Activated naive CD4-positive, alpha-beta T cell treated with anti-CD3 and anti-CD28 coated beads, Interleukin-2, amount 10 ng/mL, durations not matched to agents 7 days and 5 days (primary cell): ENCODE measurements at places on chromosomes 4 and X.
A peak's percentile ranks its signal among the peaks of the same experiment; 100 is the strongest.

- no peak overlapping the region for H3K27ac ChIP-seq
- no peak overlapping the region for H3K4me3 ChIP-seq
- no peaks in the 10 kb centered on the region for H3K27me3 ChIP-seq
- no peak for DNase-seq
Measured at GRCh38 chrX:150007356-150007755, 69.1 kb upstream of the EOLA2 start.

DNA sequence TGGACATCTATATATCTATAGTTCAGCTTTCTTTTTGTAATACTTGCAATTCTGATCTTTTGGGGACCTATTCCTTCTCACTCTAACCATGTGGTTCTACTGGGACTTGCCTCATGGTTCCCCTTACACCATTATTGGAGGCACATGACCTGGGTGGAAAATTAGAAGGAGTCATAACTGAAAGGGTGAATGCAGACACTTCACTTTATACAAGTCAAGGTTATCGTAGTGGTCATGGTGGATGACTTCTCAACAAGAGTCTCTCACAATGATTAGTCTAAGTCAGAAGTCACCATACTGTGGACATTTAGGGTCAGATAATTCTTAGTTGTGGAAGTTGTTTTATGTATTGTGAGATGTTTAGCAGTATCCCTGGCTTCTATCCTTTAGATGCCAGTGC, 10.5 kb upstream of the EIF4E start:
- H3K27me3 ChIP-seq, result peaks cover 5% of the 10 kb centered on the region
- no peaks in the 10 kb centered on the region for H3K36me3 ChIP-seq
- DNase-seq, result no peak
- H3K27ac ChIP-seq, result no peak overlapping the region
- H3K4me3 ChIP-seq, result no peak overlapping the region

- DNase-seq, result no peak
- H3K27ac ChIP-seq, result no peak overlapping the region
- no peaks in the 10 kb centered on the region for H3K4me1 ChIP-seq
- no peaks in the 10 kb centered on the region for H3K27me3 ChIP-seq
- H3K36me3 ChIP-seq, result no peaks in the 10 kb centered on the region
Measured at GRCh38 chr4:176856421-176856820, 63.7 kb upstream of the VEGFC start.

DNA sequence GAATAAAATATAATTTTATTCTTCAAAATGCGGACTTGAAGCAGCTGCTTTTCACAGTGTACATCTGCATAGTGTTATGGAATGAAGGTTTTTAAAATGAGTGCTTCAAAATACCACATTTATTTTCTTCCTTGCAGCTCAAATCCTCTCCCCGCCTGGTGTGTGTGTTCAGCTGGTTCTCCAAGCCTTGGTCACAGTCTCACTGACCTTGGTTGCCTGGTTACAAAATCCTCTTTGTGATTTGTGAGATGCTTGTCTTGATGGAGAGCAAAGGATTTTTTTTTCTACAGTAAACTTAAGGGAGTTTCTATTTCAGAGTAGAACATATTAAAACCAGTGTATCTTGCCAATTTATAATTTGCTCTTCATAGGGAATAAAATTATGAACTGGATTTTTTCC, 139.2 kb downstream of the PCDH18 start:
- no peak overlapping the region for H3K27ac ChIP-seq
- H3K36me3 ChIP-seq, result no peaks in the 10 kb centered on the region
- no peak overlapping the region for H3K4me3 ChIP-seq
- H3K27me3 ChIP-seq, result no peaks in the 10 kb centered on the region
- DNase-seq, result no peak

GRCh38 chr4:169179609-169180521, 90.9 kb downstream of the SH3RF1 start:
- DNase-seq, result no peak
- H3K4me1 ChIP-seq, result no peaks in the 10 kb centered on the region
- H3K36me3 ChIP-seq, result no peaks in the 10 kb centered on the region
- H3K27me3 ChIP-seq, result no peaks in the 10 kb centered on the region
- H3K4me3 ChIP-seq, result no peak overlapping the region
- H3K27ac ChIP-seq, result no peak overlapping the region

GRCh38 chrX:123871309-123871708, 11.5 kb downstream of the XIAP start:
- H3K4me3 ChIP-seq, result no peak overlapping the region
- peaks cover 6% of the 10 kb centered on the region for H3K4me1 ChIP-seq
- DNase-seq, result no peak
- no peak overlapping the region for H3K27ac ChIP-seq

DNA sequence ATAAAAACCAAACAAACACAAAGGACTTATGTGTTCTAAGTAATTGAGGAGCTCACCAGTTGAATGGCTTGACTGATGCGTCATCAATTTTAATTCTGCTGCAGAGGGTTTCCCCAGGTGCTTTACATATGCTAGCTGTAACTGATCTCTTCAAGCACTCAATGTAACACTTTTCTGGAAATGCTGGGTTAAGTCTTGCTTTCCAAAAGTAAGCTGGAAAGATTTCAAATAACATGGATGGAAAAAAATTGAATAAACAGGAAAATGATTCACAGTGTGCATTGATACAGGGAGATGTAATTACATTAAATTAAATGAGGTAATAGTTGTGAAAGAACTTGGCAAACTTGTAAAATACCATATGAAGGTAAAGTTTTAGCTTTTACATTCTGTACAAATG, 186.7 kb upstream of the WDFY3 start:
- no peaks in the 10 kb centered on the region for H3K4me1 ChIP-seq
- H3K27ac ChIP-seq, result no peak overlapping the region
- no peak overlapping the region for H3K4me3 ChIP-seq
- H3K36me3 ChIP-seq, result no peaks in the 10 kb centered on the region
- no peaks in the 10 kb centered on the region for H3K27me3 ChIP-seq
- DNase-seq, result no peak

GRCh38 chr4:2423695-2424094, 4.9 kb downstream of the CFAP99 start:
- peaks cover 12% of the 10 kb centered on the region for H3K4me1 ChIP-seq
- no peaks in the 10 kb centered on the region for H3K36me3 ChIP-seq
- H3K4me3 ChIP-seq, result no peak overlapping the region
- no peak for DNase-seq

GRCh38 chrX:152117305-152117704, 21.1 kb downstream of the MAGEA10 start:
- no peaks in the 10 kb centered on the region for H3K4me1 ChIP-seq
- DNase-seq, result no peak
- no peak overlapping the region for H3K4me3 ChIP-seq
- no peak overlapping the region for H3K27ac ChIP-seq
- H3K27me3 ChIP-seq, result no peaks in the 10 kb centered on the region

DNA sequence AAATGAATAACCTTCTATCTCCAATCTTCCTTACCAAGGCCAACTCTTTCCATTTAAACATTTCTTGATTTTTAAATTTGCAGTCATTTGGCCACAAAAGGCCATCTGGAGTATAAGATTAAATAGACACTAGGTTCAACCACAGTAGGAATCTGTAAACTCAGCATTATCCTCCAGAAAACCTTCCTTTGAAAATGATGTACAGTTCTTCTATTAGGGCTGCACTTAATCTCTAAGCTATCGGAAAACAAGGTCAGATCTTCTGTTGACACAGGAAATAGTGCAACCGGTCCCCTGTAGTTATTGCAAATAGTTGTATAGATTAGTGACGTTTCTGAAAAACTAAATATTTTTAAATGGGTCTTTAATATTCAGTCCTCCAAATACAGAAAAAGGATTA, 359.0 kb upstream of the ATOH1 start:
- no peaks in the 10 kb centered on the region for H3K36me3 ChIP-seq
- H3K27ac ChIP-seq, result no peak overlapping the region
- DNase-seq, result no peak
- H3K4me3 ChIP-seq, result no peak overlapping the region
- no peaks in the 10 kb centered on the region for H3K27me3 ChIP-seq
- no peaks in the 10 kb centered on the region for H3K4me1 ChIP-seq

- no peak overlapping the region for H3K4me3 ChIP-seq
- H3K4me1 ChIP-seq, result peaks cover 18% of the 10 kb centered on the region
- H3K36me3 ChIP-seq, result peaks cover 3% of the 10 kb centered on the region
- no peaks in the 10 kb centered on the region for H3K27me3 ChIP-seq
- no peak for DNase-seq
Measured at GRCh38 chr4:108601106-108601505, 19.3 kb upstream of the RPL34 start.

DNA sequence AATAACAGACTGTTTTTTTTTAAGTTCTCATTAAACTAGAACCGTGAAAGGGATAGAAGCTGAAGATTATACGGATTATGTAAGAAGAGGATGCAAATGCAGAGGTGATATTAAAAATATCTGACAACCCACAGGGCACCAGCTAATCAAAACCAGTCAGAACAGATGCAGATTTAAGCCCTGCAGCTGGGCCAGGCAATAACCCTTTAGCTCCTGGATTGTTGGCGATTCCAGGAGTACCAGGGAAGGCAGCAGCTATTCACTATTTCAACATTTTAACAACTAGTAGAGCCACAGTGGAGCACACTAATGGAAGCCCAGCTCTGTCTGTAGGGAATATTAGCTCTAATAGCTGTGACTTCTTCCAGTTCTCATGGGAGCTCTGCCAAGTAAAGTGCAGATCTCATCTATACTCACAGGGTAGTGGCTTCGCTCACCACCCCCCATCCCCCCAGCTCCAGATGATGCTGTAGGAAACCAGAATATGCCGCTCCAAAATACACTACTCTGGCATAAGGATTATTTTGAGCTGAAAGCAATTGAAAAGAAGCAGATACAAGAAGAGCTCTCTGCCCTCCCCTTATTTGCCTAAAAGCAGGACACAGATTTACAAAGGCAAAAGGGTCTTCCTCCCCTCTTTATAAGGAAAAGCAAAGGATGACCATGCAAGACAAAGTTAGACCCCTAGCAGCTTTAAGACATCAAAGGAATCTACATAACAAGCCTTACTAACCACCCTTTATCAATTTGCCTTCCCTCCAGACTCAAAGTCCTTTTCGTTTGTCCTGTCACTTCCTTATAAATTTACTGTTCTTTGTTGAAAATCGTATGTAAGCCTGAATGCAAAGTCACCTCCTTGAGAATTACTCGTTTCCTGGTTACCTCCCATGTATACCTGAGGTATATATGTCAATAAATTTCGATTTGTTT, 13.7 kb downstream of the SCD5 start:
- no peak overlapping the region for H3K27ac ChIP-seq
- H3K27me3 ChIP-seq, result peaks cover 18% of the 10 kb centered on the region
- H3K4me3 ChIP-seq, result no peak overlapping the region
- H3K36me3 ChIP-seq, result no peaks in the 10 kb centered on the region
- no peak for DNase-seq

- H3K4me3 ChIP-seq, result no peak overlapping the region
- no peaks in the 10 kb centered on the region for H3K36me3 ChIP-seq
- no peaks in the 10 kb centered on the region for H3K27me3 ChIP-seq
- H3K27ac ChIP-seq, result no peak overlapping the region
- no peaks in the 10 kb centered on the region for H3K4me1 ChIP-seq
Measured at GRCh38 chrX:63929608-63930007, 144.6 kb upstream of the ARHGEF9 start.

DNA sequence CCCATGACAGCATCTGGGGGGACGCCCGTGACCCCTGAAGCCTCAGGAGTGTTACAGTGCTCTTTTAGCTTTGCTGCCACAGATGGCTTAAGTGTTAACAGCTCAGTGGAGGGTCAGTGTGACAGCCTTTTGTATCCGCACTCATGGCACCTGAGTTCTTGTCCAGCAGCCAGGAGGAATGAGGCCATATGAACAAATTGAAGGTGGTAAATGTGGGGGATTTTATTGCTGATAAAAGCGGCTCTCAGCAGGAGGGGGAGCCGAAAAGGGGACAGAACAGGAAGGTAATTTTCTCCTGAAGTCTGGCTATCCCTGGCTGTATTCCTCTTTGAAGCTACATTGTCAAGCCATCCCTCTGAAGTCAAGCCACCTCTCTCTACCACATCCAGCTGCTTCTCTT, 441.0 kb downstream of the RAPGEF2 start:
- no peak overlapping the region for H3K4me3 ChIP-seq
- no peak for DNase-seq
- no peak overlapping the region for H3K27ac ChIP-seq
- H3K4me1 ChIP-seq, result no peaks in the 10 kb centered on the region

GRCh38 chr4:156733582-156733981, 238.0 kb downstream of the PDGFC start:
- no peak for DNase-seq
- H3K27me3 ChIP-seq, result no peaks in the 10 kb centered on the region
- H3K4me3 ChIP-seq, result no peak overlapping the region

GRCh38 chr4:94690851-94691254, 66.9 kb upstream of the BMPR1B start:
- H3K36me3 ChIP-seq, result no peaks in the 10 kb centered on the region
- no peak overlapping the region for H3K27ac ChIP-seq
- no peak for DNase-seq

- H3K4me3 ChIP-seq, result peak overlapping the region; percentile 15
- no peaks in the 10 kb centered on the region for H3K27me3 ChIP-seq
- peak overlapping the region; percentile 87 for H3K27ac ChIP-seq
Measured at GRCh38 chr4:38306482-38307071, 346.4 kb downstream of the PTTG2 start.

DNA sequence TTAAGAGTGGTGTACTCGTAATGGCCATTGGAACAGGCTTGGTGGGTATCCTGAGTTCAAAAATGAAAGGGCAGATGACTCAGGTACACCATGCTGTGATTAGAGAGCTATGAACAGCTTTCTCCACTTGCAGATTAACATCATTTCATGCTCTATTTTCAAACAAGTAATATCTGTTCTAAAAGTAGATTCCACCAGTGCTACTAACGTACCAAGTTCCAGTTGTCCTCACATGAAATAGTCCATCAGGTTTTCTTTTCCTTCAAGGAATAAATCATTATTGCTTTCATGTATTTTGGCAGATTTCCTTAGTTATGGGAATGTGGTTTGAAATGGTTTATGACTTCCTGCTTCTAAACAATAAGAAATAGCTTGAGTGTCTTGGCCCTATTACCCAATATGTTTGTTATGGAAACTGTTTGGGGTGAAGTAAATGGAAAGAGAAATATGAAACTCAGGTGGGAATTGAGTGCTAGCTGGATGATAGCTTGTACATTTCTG, 49.9 kb downstream of the PCDH7 start:
- no peak for DNase-seq
- H3K27ac ChIP-seq, result no peak overlapping the region
- no peaks in the 10 kb centered on the region for H3K4me1 ChIP-seq
- H3K36me3 ChIP-seq, result no peaks in the 10 kb centered on the region
- no peak overlapping the region for H3K4me3 ChIP-seq

- peaks cover 24% of the 10 kb centered on the region for H3K36me3 ChIP-seq
- no peaks in the 10 kb centered on the region for H3K27me3 ChIP-seq
- no peak overlapping the region for H3K4me3 ChIP-seq
- peak; percentile 20 for DNase-seq
- H3K27ac ChIP-seq, result no peak overlapping the region
Measured at GRCh38 chrX:51860679-51861078, 32.7 kb upstream of the MAGED1 start.

- no peak for DNase-seq
- H3K4me1 ChIP-seq, result no peaks in the 10 kb centered on the region
- H3K4me3 ChIP-seq, result no peak overlapping the region
- no peaks in the 10 kb centered on the region for H3K27me3 ChIP-seq
- H3K36me3 ChIP-seq, result no peaks in the 10 kb centered on the region
- H3K27ac ChIP-seq, result no peak overlapping the region
Measured at GRCh38 chr4:163701916-163702315, 207.4 kb downstream of the TMA16 start.

- no peak overlapping the region for H3K27ac ChIP-seq
- no peak overlapping the region for H3K4me3 ChIP-seq
- no peak for DNase-seq
Measured at GRCh38 chr4:87856816-87857215, 24.0 kb downstream of the MEPE start.
